ENCODE measurements at places on chromosomes 3 and 15.
A peak's percentile ranks its signal among the peaks of the same experiment; 100 is the strongest.

GRCh38 chr15:85604194-85604593 lies 190.5 kb downstream of the KLHL25 start:
- no peak for DNase-seq

DNA sequence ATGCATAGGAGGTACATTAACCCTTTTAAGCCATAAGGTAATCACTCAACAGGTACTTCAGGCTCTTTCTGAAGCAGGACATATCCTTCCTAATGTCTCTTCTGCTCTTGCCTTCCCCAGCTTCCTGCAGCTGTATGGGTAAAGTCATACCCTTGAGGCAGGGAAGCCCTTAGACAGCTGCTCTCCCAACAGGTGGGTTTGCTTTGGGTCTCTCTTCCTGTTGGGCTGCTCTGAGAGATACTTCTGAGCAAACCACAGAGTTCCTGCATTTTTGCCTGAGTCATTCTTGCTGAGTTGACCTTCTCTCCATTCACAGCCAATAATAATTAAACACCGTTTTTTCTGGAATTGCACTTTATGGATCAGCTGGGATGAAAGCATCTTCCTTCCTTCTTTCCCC lies 2.0 kb upstream of the TRAT1 start:
- peak; percentile 29 for DNase-seq

DNA sequence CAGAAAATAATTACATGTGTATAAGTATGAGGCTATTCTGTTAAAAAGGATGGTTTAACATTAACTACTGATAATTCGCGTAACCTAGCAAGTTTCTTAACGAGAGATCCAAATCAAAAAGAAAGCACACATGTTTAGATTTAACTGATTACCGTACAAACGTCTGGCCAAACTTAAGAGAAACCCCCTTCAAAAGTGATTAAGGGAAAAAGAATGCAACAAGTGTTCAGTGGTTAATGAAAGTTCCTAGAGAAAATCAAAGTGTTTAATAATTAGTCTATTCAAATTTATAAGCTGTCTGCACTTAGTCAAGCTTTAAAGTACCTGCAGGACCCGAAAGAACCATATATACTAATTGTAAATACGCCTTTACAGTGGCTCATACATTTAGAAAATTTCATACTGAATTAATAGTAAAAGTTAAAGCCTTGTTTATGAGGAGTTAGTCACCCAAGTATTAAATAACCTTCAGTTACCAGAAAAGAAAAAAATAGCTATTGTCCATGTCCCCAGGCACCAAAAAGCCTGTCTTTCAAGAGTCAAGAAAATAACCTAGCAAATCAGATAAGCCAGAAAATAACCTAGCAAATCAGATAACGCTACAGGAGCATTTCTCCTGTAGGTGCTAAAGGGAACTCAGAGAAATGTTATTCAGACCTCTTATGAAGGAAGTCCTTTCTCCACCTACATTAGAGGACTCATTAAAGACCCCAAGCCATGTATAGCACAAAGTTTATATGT lies 34.6 kb downstream of the ZNF589 start:
- DNase-seq: no peak

DNA sequence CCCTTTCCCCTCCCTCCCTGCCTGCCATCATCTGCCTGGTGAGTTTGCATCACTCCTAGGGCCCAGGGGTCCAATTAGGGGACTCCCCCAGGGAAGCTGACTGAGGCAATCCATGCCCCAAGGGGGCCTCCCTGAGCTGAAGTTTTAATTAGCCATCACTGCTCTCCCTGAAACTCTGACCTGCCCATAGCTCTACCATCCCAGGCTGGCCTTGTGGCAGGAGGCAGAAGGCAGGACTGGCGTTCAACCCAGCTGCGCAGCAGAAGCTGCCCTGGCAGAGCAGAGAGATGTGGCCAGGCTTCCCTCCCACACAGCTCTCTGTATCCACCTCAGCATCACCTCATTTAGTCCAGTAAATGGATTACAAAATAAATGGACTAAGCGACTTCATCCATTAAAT lies 7.7 kb upstream of the C15orf39 start:
- no peak for DNase-seq

DNA sequence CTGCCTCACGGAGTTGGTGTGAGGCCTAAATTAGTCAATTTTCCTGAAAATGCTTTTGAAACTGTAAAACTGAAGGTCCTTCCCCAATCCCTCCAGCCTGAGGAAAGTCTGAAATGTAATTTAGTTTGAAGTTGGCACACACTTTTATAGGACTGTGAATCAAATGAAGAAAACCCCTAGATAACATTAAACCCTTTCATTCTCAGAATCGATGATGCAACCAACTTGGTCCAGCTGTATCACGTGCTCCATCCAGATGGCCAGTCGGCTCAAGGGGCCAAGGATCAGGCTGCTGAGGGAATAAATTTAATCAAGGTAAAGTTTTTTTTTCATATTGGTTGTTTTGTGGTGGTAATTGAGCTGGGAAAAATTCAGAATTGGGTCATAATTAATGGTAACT lies 11.7 kb downstream of the MRPS22 start:
- DNase-seq: no peak

DNA sequence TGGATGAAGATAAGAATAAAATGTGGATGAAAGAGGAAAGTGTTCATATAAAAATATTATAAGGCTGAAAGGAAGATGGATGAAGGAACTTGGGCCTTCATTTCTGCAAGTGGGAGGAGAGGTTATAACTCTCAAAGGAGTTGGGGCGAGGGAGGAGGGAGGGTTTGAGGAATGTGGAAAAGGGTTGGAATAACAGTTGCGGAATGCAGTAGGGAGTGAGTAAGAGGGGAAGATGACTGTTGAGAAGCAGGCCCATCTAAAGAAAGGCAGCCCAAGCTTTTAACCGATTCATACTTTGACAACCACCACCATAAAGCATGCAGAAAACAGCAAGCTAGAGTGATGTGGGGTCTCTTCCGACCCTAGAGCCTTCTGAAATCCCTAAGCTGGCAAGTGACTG lies 8.3 kb upstream of the TM4SF4 start:
- DNase-seq: no peak

GRCh38 chr15:52340093-52340492 lies 44.5 kb upstream of the MYO5C start:
- DNase-seq: no peak
